GM12878 (cell line): ENCODE measurements at places on chromosomes 11 and 22. TPM values are rescaled to one million over a fixed set of nuclear protein-coding genes. Genes with fewer than 3 reads are reported as not detected.

ACTN3 gene
- total RNA-seq: 0.36 and 0.40 TPM in 2 replicates

DNA sequence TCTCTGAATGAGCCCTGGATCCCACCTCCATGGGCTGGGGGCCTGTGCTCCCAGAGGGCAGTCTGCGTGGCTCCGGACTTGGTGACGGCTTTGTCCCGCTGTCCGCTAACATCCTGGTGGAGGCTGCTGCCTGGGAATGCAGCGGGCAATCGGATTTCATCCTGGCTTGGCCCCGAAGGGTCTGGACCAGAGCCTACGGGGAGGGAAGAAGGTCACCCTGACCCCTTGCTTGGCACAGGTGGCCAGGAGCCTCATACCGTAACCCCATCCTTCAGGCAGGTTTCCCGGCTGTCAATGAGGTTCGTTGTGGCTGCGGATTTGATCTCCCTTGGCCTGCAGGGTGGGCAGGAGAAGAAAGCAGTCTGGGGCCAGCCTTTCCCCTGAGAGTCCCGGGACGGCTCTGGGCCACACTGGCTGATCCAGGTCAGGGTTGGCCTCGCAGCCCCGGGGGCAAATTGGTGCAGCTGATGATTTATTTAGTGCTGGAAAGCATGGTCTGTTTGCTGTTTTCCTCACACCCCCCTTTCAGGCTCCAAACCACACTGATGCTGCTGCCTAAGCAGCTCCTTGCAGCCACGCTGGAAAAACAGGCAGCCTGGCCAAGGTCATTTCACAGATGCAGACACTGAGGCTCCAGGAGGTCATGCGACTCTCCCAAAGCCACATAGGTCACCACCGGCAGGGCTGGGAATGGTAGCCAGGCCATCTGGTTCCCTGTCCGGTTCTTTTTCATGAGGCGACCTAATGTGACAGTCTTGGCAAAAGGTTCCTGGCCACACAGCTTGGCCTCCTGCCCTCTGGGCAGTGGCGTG, 15.0 kb downstream of the PRDM11 start:
- H3K36me3 ChIP-seq: no peaks in the 10 kb centered on the region
- H3K4me3 ChIP-seq: no peak overlapping the region
- H3K4me1 ChIP-seq: no peaks in the 10 kb centered on the region; the same call in 1 of the 2 replicates
- H3K27ac ChIP-seq: no peak overlapping the region

GRCh38 chr11:96147906-96148486, 195.0 kb downstream of the MAML2 start:
- DNase-seq: no peak
- H3K4me3 ChIP-seq: no peak overlapping the region
- H3K27ac ChIP-seq: no peak overlapping the region
- H3K4me1 ChIP-seq: peaks cover 3% of the 10 kb centered on the region; the same call in 1 of the 2 replicates

CREB3L1 gene
- total RNA-seq: 1.0 and 1.4 TPM in 2 replicates

CHCHD10 gene
- 237 and 241 TPM in 2 replicates for total RNA-seq

MRGPRE gene
- total RNA-seq: not detected in 2 replicates

DNA sequence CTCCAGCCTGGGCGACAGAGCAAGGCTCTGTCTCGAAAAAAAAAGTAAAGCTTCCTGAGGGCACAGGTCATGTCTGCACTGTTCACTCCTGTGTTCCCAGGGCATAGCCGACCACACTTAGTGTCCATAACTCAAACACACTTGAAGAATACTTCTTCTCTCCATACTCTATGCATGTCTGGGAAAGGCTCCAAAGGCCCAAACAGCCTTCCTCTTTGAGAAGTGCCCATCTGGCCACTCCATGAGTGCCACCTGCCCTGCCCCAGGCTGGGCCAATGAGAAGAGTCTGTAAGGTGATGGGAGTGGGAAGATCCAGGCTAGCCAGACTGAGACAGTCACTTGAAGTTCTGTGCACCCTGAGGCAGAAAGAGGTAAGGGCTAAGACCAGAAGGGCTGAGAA, 24.7 kb downstream of the DGCR2 start:
- H3K27ac ChIP-seq: no peak overlapping the region
- no peaks in the 10 kb centered on the region for H3K4me1 ChIP-seq
- DNase-seq: no peak
- no peaks in the 10 kb centered on the region for H3K27me3 ChIP-seq

THRSP gene
- not detected in 2 replicates for total RNA-seq

DKK3 gene
- total RNA-seq: 0.15 and 0.43 TPM in 2 replicates

DNA sequence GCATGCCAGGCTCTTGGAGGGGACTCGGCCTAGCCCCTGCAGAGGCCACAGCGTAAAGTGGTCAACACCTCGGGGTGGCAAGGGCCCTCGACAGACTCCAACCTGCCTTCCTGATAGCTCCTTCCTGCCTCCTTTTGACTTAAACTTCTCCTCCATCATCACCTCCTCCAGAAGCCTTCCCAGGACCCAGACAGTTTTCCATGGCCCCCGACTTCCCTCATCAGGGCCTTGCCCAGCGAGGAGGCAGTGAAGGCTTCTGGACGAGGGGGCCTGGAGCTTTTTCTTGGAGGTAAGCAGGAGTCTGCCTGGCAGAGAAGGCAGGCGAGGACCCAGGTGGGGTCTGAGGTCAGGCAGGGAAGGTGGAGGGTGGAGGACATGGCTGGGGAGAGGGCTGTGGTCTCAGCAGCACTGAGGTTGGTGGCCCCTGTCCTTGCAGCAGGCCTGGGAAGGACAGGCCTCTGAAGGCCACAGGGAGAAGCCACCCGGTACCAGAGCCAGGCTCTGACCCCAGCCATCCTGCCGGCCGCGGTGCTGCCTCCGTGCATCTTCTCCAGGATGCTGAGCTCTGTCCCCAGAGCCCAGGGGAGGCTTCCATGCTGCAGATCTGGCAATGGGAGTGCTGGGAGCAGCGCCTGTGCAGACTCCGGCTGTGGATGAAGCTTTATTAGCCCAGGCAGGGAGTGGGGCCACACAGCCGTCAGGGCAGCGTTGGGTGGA, 81.4 kb downstream of the WNT7B start:
- no peak overlapping the region for H3K4me3 ChIP-seq

GRCh38 chr22:19111140-19111539, 11.1 kb downstream of the DGCR2 start:
- H3K4me1 ChIP-seq: peaks cover 15% of the 10 kb centered on the region
- no peaks in the 10 kb centered on the region for H3K27me3 ChIP-seq
- no peak overlapping the region for H3K27ac ChIP-seq
- DNase-seq: no peak
- H3K36me3 ChIP-seq: peaks cover 5% of the 10 kb centered on the region; the same call in 1 of the 2 replicates

DNA sequence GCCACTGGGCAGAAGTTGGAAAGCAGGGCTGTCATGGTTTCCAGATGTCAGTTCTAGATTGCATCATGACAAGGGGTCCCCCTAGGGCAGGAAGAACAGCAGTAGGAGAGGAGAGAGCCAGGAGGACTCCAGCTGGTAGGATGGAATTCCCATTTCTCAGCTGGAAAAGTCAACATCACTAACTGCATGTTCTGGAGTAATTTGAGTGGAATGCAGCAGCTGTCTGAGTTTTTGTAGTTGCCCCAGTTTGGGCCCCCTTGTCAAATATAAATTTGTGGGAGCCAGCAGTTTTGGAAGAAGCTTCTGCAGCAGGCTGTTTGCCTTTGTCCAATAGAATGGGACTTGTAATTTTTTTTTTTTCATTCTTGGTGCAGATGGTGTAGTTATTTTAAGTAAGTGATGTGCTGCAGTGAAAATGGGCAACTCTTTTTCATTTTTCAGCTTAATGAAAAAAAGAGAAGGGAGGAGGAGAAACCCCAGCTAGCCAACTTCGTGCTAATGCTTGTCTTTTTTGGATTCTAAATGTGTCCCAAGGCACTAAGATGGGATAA, 86.9 kb downstream of the LDLRAD3 start:
- H3K27me3 ChIP-seq: no peaks in the 10 kb centered on the region
- no peak for DNase-seq
- no peak overlapping the region for H3K4me3 ChIP-seq
- H3K36me3 ChIP-seq: no peaks in the 10 kb centered on the region
- no peak overlapping the region for H3K27ac ChIP-seq

NRIP3 gene
- not detected in 2 replicates for total RNA-seq

DNA sequence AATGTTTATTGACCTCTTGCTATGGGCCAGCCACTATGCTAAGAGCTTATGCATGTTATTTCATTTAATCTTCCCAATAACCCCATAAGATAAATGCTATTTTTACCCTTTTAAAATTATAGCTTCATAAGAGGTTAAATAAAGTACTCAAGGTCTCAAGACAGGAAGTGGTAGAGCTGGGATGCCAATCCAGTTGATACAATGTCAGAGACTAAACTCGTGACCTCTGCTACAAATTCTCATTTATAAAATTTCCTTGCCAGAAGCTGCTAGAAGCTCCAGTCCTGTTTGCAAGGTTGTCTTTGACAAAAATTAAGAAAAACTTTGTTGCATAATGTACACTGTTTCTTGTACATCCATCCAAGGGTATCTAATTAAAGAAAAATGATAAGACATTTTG, 265.9 kb upstream of the MPPED2 start:
- H3K27ac ChIP-seq: no peak overlapping the region
- no peak for DNase-seq
- H3K36me3 ChIP-seq: no peaks in the 10 kb centered on the region
- no peaks in the 10 kb centered on the region for H3K4me1 ChIP-seq
- H3K4me3 ChIP-seq: no peak overlapping the region

- H3K4me1 ChIP-seq: no peaks in the 10 kb centered on the region
- no peak for DNase-seq
- no peaks in the 10 kb centered on the region for H3K36me3 ChIP-seq
These were observed 94.4 kb upstream of the HORMAD2 start for GRCh38 chr22:29985912-29986311.

TPH1 gene
- 0.23 and 0.27 TPM in 2 replicates for total RNA-seq

DNA sequence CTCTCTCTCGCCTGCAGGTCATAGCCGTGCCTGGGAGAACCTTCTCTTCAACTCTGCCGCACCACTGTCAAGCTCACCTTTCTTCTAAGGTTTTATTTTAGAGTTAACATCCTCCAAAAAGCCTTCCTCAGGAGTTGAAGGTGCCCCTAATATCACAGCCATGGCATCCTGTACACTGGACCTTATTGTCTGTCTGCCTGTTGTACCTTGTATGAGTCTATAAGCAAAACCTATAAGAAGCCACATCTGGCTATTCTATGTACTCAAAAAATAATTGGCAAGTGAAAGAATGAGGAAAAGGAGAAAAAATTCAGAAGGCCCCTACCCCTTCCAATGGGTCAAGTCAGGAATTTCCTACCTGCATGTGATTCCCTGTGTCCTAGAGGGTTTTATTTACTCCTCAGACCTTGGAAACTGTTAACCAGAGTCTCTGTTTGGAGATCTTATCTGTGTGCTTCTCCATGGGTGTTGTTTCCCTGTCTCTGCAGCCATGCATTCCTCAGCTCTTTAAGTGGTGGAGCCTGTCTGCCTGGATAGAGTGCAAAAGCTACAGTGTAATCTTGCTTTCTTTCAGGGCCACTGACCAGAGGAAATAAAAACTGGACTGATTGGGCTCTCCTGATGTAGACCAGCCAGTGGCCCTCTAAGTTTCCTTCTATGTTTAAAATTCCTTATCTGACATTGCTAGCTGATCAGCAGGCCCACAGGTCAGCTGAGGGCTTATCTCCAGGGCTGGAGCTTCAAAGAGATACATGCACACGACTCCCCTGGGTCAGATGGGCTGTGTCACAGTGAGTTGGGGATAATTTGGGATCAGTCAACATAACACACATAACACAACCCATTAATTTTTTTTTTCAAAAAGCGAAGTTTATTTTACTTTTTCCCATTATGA, 37.6 kb upstream of the TMEM135 start:
- DNase-seq: no peak
- H3K4me1 ChIP-seq: no peaks in the 10 kb centered on the region
- H3K4me3 ChIP-seq: no peak overlapping the region
- H3K27ac ChIP-seq: no peak overlapping the region

MS4A8 gene
- not detected in 2 replicates for total RNA-seq

- H3K27ac ChIP-seq: no peak overlapping the region
- H3K36me3 ChIP-seq: no peaks in the 10 kb centered on the region
- peaks cover 9% of the 10 kb centered on the region for H3K4me1 ChIP-seq
These were observed 34.5 kb downstream of the TENM4 start for GRCh38 chr11:79406376-79406775.

DNA sequence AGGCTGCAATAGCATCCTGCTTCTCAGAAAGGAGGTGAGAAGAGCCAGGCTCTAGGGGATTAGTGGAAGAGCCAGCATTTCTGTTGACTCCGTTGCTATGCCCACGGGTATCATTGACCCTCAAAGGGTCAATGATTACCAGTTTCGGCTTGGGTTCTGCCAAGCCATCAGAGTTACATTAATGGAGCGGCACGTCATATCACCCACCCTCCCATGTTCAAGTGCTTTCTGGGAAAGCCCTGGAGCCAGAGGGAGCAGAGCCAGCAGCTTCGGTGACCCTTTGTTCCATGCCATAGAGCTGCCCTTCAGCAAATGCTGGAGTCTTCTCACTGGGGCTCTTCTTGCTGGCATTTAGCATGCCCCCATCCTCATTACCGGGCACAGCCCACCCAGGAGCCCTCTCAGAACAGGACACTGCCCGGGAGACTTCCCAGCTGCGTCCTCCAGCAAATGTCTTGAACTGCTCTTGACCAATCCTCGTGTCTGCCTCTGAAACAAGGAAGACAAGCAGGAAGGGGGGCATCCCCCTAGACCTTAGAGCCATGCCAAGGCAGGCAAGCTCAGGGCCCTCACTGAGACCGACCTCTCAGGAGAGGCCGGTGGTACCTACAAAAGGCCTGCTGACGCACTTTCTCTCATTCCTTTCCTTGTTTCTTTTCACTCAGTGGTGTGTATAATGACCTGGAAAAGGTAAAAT, 14.6 kb downstream of the KCNJ1 start:
- no peak for DNase-seq
- no peak overlapping the region for H3K4me3 ChIP-seq
- no peaks in the 10 kb centered on the region; the same call in 1 of the 2 replicates for H3K27me3 ChIP-seq

DNA sequence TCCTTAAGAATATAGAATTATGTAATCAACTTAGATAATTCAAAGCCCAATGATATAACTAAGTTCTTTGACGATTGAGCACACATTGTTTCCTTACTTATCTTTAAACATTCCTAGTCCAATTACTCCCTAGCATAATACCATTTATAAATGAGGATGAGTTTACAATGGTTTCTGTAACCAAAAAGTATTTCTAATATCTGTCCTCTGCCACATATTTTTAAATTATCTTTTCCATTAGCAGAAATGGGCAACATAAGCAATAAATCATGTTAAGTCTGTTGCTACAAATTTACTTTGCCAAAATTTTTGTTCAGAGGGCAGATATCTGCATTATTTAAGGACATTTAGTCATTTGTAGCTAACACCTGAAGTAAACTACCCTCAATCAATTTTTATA, 6.7 kb downstream of the CREBZF start:
- no peak overlapping the region for H3K4me3 ChIP-seq
- no peaks in the 10 kb centered on the region for H3K27me3 ChIP-seq
- no peak for DNase-seq
- peaks cover 23% of the 10 kb centered on the region for H3K36me3 ChIP-seq

SYNGR1 gene
- total RNA-seq: 6.6 and 6.7 TPM in 2 replicates
